ENCODE measurements at places on chromosomes 1 and 21.

DNA sequence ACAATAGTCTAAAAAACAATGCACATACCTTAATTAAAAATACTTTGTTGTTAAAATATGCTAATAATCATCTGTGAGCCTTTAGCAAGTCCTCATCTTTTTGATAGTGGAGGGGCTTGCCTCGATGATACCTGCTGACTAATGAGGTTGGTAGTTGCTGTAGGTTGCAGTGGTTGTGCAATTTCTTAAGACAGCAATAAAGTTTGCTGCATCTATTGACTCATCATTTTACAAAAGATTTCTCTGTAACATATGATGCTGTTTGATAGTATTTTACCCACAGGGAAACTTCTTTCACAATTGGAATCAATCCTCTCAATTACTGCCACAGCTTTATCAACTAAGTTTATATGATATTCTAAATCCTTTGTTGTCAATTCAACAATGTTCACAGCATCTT is 7.6 kb downstream of the C1orf87 start:
- no peak for DNase-seq

DNA sequence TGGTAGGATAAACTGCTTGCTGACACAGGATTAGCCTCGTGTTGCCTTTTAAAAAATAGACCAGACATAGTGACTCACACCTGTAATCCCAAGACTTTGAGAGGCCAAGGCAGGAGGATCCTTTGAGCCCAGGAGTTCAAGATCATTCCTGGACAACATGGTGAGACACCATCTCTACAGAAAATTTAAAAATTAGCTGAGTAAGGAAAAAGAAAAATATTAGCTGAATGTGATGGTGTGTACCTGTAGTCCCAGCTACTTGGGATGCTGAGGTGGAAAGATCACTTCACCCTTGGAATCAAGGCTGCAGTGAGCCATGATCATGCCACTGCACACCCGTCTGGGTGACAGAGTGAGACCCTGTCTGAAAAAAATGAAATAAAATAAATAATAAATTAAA is 82.0 kb downstream of the ETS2 start:
- DNase-seq = no peak

- DNase-seq = no peak
Measured at GRCh38 chr1:53902235-53903138, 8.5 kb downstream of the DIO1 start.

DNA sequence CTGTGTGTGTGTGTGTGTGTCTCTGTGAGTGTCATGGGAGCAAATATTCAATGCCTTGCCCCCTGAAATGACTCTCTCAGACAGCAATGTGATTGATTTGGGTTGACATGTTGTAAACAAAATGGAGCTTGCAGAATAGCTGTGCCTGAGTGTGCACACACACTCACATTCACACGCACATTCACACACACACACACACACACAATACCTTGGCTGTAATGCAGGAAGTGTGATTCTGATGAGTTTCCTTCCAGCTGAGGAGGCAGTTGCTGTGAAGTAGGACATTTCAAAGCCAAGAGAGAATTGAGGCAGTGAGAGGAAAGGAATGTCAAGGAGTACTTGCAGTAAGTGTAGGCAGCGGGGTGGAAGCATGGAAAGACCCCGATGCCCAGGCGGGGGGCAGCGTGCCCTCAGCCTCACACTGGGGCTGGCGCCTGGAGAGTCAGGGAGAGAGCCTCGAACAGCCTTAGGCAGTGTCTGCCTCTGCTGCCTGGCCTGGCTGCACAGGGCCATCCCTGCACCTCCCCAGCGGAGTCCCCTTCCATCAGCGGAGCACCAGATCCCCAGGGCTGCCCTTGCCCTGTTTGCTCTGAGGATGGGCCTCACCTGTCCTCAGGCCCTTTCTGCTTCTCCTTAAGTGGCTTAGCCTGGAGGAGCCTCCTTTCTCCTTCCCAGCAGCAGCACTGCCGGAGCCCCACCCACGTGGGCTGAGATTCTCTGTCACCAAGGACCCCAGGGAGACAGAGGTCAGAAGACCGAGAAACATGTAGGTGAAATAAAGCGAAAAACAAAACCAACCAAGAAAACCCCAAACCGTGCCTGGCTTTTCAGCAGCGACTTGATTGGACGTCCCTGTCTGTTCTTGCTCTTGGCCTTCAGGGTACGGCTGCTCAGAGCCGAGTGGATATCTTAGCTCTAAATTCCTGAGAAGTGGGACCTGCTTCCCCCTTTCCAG is 9.2 kb downstream of the VASH2 start:
- no peak for DNase-seq

GRCh38 chr1:184002071-184002470 is 35.5 kb downstream of the COLGALT2 start:
- DNase-seq = no peak

- DNase-seq = no peak
Measured at GRCh38 chr1:54926970-54927369, 40.0 kb upstream of the DHCR24 start.

DNA sequence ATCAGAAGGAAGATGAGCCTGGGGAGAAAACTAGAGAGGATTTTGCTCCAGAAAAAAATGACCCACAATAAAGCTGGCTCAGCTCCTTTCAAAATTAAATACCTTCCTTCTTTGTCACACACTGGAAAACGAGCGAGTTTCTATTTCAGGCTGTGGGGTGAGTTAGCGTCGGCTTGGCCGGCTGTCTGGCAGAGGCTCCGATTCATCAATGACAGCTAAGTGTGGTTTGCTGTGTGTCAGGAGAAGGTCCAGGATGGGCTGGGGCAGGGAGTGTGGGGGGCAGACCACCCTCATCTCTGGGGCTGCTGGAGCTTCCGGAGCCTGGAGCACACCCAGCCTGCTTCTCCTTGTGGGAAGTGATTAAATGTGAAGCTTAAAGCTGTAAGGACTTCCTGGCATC is 120.2 kb downstream of the ETS2 start:
- DNase-seq = peak; percentile 21

DNA sequence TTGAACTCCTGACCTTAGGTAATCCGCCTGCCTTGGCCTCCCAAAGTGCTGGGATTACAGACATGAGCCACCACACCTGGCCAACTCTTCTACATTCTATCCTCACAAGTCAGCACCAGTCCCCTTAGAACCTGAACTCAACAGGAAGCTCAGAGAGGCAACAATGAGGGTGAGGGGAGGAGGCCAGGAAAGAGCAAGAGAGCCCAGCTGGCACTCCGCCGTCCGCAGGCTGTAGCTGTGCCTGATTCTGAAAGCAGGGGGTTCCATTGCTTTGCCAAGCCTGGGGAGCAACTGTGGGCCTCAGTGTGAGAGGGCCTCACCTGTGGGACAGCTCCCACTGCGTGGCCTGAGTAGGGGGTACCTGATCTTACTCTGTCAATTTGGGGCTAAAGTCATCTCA is 18.7 kb downstream of the STK40 start:
- DNase-seq = no peak

- peak; percentile 93 for DNase-seq
Measured at GRCh38 chr1:183604038-183604808, 14.0 kb upstream of the NCF2 start.

DNA sequence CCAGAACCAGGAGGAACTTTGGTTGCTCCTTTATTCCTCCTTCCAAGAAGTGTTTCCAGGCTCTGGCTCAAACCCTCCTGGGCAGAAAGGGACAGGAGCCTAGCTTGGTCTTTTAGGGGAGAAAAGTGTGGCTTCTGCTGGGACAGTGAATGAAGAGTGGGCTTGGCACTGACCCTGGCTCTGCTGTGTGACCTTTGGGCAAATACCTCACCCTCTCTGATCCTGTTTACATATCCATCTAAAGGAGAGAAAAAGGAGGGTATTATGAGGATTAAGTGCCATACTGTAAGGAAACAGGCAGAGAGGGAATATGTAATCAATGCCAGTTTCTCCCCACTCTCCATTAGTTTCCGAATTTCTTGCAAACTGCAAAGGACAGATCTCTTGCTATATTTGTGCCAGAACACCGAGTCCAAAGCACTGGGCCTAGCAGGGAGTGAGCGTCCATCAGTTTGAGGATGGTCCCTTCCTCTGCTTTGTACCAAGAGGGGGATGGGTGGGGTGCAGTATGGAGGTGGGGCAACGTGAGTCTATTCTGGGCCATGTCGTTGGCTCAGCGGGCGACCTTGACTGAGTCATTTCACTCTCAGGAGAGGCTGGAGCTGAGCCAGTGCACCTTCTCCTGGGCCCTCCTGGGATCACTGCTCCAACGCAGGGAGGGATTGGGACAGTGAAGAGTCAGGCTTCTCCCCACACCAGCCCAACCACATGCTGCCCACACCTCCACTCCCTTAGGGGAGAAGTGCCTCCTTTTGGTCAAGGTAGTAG is 38.4 kb downstream of the IGSF21 start:
- DNase-seq = no peak

DNA sequence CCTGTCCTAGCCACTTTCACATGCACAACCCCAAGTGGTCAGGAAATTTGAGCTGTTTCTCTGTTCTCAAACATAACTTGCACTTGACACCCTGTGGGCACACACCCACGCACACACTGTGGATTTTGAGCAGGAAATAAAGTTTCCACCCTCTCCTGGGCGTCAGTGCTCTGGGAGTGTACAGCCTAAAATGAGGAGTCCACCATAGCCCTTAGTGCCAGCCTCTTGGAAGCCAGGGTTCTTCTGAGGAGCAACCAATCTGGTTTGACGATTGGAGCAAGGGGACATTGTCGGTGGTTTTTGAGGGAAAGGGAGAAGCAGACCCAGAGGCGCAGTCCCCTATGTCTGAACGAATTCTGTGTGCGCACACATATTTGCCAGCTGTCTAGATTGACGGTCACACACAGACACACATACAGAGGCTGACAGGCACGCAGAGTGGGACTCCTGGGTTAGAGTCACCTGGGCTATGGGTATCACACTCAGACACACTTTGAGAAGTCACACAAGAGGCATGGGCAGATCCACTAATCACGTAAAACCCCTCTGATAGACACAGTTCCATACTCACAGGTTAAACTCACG is 2.7 kb downstream of the DMBX1 start:
- peak; percentile 52 for DNase-seq

- no peak for DNase-seq
Measured at GRCh38 chr1:157236072-157236471, 97.9 kb upstream of the ETV3 start.

DNA sequence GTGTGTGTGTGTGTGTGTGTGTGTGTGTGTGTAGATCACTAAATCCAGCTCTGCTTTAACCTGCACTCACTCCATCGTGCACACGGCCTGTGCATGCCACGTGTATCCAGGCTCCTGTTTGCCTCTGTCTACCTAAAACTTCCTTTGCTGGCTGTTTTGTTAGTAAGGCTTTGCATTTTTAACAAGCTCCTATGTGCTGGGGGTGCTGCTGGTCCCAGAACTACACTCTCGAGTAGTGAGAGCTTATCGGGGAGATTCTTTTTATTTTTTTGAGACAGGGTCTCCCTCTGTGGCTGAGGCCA is 596 bp upstream of the TCEA3 start:
- no peak for DNase-seq

DNA sequence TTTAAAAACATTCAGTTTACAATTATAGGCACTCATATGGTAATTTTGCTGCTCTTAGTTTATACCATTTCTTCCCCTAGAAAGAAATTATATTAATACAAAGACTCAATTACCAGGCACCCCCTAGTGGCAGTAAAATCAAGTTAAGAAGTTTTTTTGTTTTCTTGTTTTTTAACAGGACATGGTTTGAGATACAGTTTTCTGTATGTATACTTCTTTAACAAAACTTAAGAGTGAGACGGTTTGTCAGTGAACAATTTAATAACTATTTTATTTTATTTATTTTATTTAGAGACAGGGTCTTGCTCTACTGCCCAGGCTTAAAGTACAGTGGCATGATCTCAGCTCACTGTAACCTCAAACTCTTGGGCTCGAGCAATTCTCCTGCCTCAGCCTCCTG is 224.6 kb downstream of the FAF1 start:
- no peak for DNase-seq

DNA sequence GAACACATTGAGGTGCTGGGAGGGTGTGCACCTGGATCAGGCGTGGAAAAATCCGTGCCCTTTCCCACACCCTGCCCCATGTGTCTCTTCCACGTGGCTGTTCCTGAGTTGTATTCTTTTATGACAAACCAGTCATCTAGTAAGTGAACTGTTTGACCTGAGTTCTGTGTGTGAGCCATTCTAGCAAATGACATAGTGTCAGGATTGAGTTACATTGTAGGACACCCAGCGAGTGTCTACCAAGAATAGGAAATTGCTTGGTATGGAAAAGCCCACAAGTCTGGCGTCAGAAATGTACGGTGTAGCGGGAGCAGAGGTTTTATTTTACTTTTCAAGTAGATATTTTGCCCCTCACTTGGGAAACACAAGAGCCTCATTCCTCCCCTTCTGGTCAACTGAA is 1.2 kb upstream of the MRAP start:
- DNase-seq = no peak
